ENCODE measurements at places on chromosomes 3 and 15. TPM values are rescaled to one million over a fixed set of nuclear protein-coding genes. Genes with fewer than 3 reads are reported as not detected.

DNA sequence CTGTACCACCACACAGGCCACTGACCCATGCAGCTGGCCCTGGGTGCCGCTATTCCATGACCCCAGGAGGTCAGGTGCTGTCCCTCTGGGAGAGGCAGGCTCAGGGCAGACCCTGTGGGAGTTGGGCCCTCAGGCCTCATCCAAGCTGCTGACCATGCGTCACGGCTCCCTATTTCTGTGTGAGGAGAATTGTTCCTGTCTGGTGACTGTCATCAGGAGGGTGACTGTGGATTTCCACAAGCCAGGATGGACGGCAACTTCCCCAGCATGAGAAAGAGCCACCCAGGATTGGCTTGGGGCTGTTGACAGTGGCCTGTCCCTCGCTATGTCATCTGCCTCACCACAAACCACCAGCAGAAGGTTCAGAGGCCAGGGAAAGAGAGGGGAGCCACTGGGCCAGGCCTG lies 41.4 kb downstream of the ZDHHC19 start:
- no peak for DNase-seq

Gene CCRL2
- total RNA-seq: 5.1 TPM

DNA sequence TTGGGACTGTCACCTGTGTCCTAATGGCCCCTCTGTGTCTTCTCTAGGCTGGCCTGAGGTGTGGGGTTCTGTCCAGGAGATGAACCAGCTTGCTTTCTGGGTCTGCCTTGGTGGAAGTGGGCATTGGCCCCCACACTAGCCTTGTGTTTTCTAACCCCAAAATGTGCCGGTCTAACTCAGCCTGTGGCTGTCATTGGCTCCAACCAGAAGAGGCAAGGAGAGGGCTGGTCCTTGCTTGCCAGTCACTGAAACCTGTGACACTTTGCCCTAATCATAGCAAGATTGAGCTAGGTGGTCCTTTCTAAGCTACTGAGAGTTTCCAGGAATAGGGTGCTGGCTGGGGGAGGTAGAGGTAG lies 2.2 kb downstream of the C15orf39 start:
- DNase-seq: no peak

Gene SYNPR
- not detected for total RNA-seq

Gene NR2E3
- total RNA-seq: 0.05 TPM

- peak; percentile 77 for DNase-seq
Observed at GRCh38 chr15:40279437-40280141, 3.3 kb downstream of the ANKRD63 start.

DNA sequence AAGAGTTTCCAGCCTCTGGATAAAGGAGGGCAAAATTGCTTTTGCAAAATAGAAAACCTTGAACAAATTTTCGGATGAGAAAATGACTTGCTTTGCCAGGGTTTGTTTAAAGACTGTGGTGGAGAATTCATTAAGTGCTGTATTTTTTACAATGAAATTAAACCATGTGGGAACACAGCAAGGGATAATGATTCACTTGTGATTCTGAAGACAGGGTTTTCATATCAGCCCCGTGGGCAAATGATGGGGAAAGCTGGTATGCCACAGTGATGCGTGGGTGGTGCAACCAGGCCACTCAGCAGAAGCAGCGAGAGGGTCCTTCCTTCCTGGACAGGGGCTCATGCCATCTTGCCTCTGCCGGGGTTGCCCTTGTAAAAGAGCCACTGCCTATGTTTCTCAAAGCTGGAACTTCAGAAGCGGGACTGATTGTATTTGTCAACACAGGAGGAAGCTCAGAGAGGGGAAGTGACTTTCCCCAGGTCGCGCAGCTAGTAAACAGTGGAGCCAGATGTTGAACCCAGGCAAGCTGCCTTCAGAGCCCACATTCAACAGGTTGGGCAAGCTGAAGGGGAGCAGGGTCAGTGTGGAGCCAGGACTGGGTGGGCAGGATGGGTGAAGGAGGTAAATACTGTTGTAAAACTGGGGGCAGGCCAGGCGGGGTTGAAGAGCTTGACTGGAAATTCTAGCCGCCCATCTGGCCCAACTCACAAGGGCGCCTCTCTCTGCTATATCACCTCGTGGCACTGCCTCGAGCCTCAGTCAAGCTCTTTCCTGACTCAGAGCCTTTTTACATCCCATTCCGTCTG lies 79.1 kb downstream of the TOP2B start:
- no peak for DNase-seq

Gene LSMEM2
- not detected for total RNA-seq

Gene TMEM43
- 121 TPM for total RNA-seq

DNA sequence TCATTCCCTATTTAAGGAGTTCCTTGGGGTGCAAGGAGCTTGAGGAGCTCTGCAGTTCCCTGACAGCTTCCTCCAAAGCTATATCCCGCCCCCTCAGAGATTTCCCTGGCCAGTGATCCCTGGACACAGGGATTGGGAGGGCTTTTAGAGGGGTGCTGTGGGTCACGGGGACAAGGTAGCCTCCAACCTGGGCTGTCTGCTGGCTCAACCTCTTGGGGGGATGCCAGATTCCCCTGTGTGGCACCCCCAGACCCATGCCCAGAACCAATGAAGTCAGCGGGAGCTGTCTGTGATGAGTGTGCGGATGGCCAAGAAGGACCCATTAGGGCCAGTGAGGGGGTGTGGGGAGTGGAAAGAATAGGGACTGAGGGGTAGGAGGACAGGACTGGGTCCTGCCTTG lies 21.0 kb upstream of the ATP2B2 start:
- no peak for DNase-seq

Gene SEC22A
- 29.1 TPM for total RNA-seq

GRCh38 chr3:100044369-100044768 lies 69.9 kb downstream of the FILIP1L start:
- DNase-seq: no peak

DNA sequence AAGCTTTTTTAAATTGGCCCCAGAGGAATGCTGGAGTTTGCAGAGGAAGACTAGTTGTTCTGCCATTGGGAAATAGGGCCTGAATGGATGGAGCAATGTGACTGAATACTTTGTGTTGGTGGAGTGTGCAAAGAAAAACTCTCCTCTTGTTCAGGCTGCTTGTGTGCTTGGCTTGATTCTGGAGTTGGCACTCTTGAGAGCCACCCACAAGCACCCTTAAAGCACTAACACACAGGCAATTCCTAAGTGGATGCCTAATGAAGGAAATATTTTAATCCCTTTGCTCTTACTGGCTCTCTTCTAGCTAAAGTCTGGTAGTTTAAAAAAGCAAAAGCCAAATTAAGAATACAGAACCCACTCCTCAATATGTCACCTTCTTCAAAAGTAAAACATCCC lies 304.4 kb upstream of the C2CD4B start:
- no peak for DNase-seq

Measured in dermis blood vessel endothelial cell (primary cell).